Trophoblast cell (in vitro differentiated cells and primary cell): ENCODE measurements at places on chromosomes 1 and 21.
A peak's percentile ranks its signal among the peaks of the same experiment; 100 is the strongest.

DNA sequence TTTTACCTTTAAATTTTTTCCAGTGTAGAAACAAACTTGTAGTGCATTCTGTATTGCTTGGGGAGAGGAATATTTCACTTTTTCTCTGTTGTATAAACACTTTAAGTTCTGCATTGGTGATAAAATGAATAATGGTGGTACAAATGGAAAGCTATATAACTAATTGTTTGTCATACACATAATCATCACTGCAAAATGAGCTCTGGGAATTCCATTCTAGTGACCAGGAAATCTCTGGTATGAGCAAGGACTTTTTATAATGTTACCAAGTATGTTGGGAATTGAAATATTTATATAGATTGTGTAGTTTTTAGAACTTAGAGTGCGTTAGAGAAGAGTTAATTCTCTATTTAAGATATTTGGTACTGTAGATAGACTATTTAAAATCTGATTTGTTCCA lies 5.0 kb upstream of the FMN2 start:
- DNase-seq = peak; percentile 13

DNA sequence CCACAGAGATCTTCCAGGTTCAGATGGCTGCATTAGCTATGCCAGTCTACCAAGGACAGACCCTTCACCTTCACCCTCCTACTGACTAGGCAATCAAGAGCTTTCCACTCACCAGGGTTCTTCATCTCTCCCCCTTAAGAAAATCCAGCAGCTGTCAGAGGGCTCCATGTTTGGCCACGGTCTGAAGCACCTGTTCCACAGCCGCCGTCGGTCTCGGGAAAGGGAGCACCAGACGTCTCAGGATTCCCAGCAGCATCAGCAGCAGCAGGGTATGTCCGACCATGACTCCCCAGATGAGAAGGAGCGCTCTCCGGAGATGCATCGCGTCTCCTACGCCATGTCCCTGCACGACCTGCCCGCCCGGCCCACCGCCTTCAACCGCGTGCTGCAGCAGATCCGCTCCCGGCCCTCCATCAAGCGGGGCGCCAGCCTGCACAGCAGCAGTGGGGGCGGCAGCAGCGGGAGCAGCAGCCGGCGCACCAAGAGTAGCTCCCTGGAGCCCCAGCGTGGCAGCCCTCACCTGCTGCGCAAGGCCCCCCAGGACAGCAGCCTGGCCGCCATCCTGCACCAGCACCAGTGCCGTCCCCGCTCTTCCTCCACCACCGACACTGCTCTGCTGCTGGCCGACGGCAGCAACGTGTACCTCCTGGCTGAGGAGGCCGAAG lies 13.8 kb downstream of the TMCC2 start:
- no peak for DNase-seq

DNA sequence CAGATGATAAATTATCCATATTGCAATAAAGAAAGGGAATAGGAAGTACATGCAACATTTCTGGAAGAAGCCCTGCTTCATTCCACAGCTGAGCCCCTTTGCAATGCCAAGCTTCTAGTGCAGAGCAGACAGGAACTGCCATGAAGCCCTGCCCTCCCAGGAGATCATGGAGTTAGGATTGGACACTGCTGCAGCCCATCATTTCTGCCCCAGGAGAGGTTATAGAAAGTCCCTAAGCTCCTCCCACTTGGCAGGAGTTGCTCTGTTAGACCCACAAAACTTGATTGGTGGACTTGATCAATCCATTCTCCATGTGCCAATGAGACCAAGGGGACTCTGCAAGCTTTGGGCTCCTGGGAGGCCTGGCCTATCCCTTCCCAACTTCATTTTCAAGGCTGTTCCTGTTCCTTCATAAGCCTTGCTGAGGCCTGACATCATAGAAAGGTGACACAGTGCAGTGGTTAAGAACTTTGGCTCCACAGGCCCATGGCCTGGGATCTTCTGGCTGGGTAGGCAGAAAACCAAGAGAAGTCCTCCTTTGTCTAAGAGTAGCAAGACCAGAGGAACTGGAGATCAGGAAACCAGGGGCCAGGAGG lies 1.3 kb upstream of the LAPTM5 start:
- DNase-seq = no peak

DNA sequence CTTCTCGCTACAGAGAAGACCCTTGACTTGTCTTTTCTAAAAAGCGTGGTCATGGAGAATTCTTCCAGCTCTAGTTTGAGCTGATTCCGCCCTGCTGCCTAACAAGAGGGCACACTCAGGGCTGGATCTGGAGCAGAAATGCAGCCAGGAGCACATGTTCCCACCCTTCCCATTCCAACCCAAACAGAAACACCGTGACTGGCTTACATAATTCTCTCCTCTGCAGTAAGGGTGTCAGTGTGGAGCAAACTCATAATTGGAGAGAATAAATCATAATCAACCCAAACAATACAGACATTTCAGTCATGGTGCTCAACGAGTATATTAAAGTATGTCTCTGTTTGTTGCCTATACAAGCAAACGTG lies 34.5 kb downstream of the CTNNBIP1 start:
- no peak for DNase-seq

GRCh38 chr21:21236996-21237395 lies 238.8 kb downstream of the NCAM2 start:
- DNase-seq = no peak

- DNase-seq = no peak
These were observed 24.9 kb downstream of the PCAT6 start for GRCh38 chr1:202835548-202836072.

- no peak for DNase-seq
These were observed 53.5 kb downstream of the MRPL37 start for GRCh38 chr1:54253480-54253879.

DNA sequence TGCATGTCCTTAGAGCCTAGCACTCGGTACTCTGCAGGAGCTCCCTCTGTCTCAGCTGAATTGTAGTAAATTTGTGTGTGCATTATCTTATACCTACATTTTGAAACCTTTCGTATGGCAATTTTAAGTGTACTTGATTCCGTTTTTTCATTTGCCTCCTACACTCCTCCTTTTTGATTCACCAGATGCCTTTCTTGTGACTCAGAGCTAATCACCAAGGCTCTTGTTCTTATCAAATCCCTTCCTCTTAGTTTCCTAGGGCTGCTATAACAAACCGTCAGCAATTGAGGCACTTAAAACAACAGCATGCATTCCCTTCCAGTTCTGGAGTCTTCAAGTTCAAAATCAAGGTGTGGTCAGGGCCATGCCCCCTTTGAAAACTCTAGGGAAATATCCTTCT lies 261.0 kb downstream of the ASTN1 start:
- no peak for DNase-seq

DNA sequence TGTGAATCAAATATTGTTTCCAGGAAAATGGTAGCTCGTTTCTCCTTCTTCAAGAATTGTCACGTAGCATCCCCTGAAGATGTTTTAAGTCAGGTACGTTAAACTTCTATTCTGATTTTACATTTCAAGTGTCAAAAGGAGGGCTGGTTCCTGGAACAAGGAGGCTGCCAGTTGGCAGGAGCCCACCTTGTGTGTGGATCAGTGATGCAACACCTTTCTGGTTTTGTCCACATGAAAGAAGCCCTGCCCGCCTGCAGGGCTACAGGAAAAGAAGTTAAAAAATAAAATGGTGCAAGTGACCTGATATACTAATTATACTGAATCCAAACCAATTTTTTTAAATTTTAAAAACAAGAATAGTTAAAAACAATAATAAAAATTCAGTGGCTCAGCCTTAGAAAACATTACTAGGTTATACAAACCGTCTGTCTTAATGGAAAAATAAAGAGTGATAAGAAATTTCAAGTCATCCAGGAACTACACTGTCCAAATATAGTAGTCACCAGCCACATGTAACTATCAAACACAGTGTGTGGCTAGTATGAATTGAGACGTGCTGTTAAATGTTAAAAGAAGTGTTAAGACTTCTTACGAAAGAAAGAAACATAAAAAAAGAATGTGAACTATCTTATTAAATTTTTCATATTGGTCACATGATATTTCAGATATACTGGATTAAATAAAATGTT lies 123.1 kb downstream of the APP start:
- no peak for DNase-seq

DNA sequence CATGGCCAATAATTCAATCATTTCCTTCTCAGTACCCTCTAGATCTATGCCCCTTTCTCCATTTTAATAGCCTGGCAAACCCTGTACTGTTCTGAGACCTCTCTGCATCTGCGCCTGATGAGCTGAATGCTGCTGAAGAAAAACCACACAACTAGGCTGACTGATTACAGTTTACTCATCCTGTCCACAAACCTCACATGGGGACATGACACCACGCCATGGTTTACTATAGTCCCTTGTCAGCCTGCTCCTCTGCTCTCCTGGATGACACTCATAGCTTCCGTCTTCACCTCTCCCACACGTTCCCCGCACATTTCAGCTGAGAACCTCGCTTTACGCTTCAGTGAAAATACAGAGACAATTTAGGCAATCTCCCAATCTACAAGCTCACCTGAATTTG lies 59.7 kb downstream of the DESI2 start:
- no peak for DNase-seq
